Fibroblast of upper back skin (primary cell): ENCODE measurements at places on chromosomes 6 and 20.

DNA sequence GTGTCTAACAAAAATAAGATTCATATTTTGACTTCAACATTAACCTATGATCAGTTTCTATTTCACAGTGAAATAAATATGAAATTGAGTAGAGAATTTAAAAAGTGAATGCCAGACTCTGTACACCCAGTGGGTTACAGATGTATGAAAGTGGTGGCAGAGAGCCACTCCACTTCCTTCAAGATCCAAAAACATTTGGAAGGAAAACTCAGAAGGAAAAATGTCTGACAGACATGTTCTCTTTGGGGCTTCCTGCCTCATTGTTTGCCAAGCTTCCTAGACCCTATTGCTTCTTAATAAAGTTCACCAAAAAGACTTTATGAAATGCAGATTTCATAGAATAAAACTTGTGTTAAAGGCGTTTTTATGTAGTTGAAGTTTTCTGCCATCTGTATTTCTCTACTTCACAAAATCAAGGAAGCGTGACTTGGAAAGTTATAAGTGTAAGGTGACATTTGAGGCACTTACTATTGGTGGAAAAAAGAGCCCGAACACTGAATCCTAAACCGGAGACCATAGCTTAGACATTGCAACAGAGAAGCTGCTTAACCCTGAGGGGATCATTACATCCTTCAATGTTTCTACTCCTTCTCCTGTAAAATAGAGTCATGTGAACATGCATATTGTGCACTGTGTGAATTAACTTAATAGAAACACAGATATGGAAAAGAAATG, 12.8 kb downstream of the HMGCLL1 start:
- no peak for DNase-seq

DNA sequence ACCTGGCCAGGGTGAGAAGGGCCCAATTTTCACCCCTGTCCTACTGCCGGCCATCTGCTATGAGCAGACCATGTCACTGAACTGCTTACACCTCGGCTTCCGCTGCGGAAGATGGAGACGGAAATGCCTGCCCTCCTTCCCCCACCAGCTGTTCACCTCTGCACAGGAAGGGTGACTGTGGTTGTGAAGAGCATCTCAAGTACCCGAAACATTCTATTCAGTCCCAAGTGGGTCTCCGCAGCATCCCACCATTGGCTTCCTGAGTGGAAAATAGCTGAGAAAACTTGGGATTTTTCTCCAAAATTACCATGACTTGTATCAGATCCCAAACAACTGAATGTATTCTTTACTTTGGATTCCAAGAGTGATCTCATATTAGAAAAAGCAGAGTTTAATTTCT, 16.1 kb downstream of the DOK5 start:
- no peak for DNase-seq

- DNase-seq: peak; percentile 87
These were observed 76.3 kb downstream of the BTBD3 start for GRCh38 chr20:11993886-11994461.

DNA sequence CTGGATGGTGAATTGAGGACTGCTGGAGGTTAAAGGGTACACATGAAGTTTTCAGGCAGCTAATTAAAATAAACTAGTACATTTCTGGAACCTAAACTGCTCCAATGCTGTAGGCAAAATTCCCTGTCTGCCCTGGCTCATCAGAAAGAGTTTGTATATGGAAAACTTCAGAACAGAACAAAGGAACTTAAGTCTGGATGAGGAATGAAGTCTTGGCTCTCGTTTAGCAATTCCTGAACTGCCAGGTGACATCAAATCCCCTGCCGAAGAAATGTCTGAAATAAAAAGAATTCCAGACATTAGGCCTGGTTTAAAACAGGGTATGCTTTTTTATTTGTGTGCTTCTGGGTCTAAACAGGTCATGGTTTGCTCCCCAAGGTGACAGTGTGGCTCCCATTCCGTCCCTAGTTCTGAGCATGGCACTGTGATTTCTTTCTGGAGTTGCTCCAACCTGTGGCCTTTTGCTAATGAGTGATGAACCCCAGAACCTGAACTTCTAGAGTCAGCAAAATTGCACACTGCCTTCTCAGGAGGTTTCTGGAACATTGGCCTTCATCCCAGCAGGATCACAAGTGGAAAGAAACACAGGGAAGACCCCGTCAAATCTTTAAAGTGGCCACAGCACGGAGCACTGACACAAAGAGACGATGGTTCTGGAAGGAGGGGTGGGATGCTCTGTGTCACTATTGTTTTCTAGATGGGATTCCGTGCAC, 129.4 kb upstream of the NAA20 start:
- no peak for DNase-seq

DNA sequence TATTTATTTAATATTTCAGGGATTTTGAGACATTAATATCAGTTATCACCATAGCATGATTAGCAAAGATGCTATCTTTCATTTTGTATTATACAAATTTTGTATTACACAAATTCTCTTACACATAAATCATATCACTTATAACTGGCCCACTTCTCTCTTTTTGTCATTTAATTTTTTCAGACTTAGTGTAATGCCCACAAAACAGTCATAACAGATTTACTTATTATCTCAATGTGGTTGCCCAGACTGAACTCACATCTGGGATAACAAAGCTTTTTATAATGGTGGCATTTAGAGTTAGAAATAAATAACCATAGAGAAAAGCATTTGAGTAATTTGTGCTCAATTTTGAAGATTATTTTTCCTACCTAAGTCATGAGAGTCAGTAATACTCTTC, 148.3 kb downstream of the TFAP2B start:
- DNase-seq: no peak

DNA sequence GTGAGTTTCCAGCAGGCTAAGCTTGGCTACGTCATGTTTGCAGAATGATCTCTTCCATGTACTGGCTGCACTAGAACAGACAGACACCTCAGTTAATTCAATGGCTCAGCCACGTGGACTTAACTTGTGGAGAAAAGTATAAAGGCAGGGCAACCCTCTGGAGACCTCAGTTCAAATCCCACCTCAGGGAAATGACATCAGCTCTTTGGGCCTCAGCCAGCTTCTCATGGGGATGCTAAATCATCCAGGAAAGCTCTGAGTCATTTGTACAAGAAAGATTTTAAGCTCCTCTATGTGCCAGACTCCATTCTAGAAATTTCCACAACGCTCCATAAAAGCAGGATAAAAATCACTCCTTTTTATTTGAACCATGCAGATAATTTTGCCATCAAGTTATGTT, 128.5 kb upstream of the SALL4 start:
- peak; percentile 92 for DNase-seq
